ENCODE measurements at places on chromosomes 13 and 19.

DNA sequence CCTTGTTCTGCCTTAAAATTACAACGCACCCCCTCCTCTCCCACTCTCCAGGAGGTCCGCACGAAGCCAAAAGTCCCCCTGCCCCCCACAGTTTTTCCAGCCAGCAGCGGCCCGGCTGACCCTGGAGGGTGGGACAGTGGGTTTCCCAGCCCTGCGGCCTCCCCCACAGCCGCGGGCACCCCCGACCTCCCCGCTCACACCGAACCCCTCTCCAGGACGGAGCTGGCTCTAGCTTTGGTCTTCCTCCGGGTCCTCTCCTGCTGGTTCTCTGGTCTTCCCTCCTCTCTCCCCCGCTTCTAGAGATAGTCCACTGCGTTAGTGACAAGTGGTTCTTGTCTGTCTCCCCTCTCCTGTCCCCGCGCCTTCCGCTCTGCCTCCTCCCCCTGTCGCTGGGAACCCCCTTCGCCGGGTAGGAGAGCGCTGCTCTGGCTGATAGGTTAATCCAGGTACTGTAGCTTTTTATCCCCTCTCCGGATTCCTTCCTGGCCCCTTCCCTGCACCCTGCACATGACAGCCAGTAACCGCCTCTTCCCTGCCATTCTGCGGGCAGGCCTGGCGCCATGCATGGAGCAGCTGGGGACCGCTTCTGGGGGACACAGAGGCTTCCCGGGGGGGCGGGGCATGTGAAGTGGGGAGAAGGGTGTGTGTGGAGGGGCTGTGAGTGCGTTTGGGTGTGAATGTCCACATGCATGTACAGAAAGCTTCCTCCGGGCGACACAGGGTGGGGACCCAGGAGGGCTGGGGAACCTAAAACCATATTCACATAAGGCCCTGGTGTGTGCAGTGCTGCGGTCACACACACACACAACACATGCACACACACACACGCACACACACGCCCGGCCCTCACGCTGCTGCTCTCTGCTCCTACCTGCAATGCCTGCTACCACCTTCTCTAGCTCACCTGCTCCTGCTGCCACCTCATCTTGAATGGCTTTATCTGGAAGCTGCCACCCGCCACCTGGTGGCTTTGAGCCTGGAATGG is 17.2 kb downstream of the PRR36 start:
- no peak for DNase-seq

- DNase-seq: peak; percentile 52
Measured at GRCh38 chr13:25776722-25777121, 275.1 kb downstream of the SHISA2 start.

GRCh38 chr19:38321646-38322196 is 2.1 kb downstream of the KCNK6 start:
- no peak for DNase-seq

- peak; percentile 52 for DNase-seq
Measured at GRCh38 chr13:23617551-23618024, 47.4 kb downstream of the TNFRSF19 start.

- no peak for DNase-seq
Measured at GRCh38 chr19:4969772-4970531, 1.0 kb downstream of the KDM4B start.

DNA sequence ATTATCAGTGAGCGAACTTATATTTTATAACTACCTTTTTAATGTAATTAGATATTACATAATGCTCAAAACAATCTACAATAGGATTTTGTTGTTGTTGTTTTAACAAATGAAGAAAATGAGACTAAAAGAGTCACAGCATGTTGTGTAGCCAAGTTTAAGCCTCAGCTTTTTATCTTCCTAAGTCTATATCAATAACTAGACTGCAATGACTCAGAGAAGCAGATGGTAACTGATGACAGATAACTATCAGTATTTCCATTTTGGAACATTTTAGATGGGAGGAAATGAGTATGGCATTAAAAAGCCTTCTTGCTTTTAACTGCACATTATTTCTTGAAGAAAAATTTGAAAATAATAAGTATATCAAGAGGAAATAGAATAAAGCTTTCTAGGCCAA is 825.2 kb downstream of the SLITRK1 start:
- DNase-seq: no peak

GRCh38 chr13:33639626-33640080 is 178.3 kb upstream of the RFC3 start:
- no peak for DNase-seq

DNA sequence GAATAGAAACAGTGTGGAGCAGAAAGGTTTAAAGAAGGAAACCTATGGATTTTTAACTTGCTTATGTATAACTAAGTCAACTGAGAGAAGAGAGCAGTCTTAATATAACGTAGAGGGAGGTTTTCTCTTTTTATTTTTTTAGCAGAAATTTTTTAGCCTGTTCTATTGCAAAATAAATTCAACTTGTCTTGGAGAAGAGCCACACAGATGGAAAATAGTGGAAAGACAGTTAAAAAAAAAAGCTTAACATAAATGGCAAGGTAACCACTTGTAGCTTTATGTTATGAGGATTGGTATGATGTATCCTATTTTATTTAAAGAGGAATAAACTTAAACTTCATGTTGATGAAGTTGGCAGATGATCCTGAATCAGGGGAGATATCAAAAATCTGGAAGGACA is 312.4 kb downstream of the SHISA2 start:
- no peak for DNase-seq

GRCh38 chr19:40396886-40397567 is 7.0 kb upstream of the HIPK4 start:
- DNase-seq: no peak

- no peak for DNase-seq
Measured at GRCh38 chr13:97101912-97102708, 107.8 kb upstream of the OXGR1 start.

DNA sequence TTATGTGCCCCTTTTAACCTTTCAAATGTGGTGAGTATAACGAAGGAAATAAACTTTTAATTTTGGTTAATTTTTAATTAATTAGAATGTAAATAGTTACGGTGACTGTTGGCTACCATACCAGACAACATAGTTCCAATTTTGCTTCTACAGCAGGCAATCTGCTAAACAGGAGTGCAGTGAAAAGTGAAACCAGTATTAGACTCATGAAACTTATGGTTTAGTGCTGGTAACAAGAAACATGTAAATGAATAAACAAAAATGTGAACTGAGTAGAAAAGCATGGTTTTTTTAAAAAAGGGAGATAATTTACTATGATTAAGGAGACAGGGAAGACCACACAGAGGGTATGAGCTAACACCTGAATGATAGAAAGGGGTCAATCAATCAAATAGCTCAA is 478.4 kb downstream of the PCDH9 start:
- no peak for DNase-seq

DNA sequence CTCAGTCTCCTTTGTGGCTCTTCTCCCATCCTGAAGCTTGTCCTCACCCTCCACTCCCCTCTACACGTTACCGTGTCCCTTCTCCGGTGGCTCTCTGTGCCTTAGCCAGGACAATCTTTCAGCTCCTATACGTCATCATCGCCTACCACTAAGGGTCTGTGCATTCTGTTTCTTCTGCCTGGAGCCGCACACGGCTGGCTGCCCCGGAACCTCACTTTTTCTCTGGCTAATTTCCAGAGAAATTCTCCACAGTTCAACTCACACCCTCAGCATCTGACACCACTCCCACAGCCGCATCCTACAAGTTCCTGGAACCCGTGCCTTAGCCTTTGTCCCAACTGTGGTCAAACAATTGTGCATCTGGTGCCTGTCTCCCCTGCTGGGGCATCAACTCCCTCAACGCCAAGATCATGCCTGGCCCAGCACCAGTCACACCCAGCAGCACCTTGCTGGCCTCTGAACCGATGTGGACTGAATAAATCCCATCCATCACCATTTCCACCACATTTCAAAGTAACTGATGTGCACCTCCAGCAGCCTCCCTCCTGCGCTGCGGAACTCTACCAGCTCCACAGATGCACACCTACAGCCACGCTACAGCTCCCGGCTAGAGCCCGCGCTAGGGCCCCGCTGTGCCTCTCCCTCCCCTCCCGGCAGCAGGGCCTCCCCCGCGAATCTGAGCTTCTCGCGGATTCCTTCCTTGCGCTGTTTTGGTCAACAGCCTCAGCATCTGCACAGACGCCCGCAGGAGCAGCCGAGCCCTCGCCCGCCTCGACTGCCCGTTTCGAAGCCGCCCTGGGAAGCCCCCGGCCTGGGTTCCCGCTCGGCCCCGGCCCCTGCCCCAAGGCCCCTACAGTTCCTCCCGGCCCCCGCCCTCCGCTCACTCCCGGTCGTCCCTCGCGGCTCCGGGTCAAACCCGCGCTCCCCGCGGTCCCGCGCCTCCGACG is 689 bp downstream of the DCUN1D2 start:
- DNase-seq: peak; percentile 73
